ENCODE measurements at places on chromosomes 2 and 18.

- DNase-seq: no peak
Measured at GRCh38 chr2:167637741-167638140, 609.7 kb downstream of the STK39 start.

DNA sequence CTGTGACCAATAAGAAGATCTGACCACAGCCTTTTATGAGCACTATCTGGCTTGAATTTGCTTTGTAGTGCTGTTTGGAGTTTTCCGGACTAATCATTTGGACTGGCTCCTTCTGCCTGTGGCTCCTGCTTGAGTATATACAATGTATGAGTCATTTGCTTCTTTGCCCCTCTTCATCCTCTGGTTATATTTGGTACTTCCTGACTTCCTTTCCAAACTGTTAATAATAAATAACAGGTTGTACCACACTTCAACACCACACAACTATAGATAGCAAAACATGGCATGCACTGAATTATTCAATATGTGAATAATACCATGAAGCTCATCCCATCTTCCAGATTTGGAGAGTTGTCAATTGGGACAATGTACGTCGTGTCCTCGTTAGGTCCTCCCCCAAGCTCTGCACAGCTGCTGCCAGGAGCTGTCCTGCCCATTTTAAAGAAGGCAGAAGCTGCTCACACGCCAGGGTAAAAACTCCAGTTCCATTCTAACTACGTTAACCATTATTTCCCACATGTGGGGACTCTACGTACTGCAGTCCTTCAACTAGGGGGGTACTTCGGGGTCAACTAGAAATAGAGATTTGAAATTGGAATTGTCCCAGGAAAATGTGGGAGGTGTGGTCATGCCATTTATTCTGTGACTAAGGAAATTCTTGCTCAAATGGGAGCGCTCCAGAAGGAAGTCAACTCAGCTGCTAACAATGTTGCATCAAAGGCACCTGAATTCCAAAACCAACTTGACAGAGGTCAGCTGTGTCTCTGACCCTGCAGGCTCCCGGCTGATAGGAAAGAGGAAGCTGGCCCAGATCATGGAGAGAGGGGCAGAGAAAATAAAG lies 38.1 kb downstream of the ST8SIA5 start:
- no peak for DNase-seq

DNA sequence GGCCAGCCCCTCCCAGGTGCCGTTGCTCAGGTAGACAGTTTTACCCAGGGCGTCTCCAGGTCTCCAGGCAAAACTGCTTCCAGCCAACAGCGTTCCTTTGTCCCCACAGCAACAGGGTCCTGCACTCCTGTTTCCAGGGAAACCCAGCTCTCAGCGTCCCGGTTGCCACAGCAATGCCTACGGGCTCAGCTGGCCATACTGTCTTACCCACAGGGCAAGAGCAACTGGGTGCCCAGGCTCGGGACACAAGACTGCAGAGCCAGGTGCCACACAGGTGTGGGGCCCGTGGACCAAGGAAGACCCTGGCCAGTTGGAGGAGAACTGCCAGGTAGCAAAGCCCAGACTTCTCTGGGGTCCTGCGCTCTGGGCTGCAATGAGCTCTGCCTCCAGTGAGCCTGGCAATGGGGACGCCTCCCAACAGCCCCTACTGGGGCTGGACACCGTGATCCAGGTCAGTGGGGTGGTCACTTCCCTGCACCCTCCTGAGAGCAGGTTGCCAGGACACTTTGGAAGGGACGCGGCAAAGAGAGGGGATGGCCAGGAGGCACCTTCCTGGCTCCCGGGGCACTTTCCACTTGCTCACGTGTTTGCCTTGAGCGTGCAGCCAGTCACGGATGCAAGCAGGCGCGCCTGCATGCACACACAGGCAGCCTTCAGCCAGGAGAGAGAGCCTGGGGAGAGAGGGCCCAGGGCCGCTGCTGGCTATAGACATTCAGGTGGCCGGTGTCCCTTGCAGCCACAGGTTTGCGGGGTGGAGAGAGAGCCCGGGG lies at the start of gene CROCC2:
Gene CROCC2, plus strand, starts transcription at position 196 of the 770 bp plus-strand sequence. Its CDS starts 178 bp downstream, at position 374.
- no peak for DNase-seq

GRCh38 chr2:216519154-216519762 lies 20.6 kb downstream of the RPL37A start:
- no peak for DNase-seq

GRCh38 chr2:42049221-42050009 lies 1.6 kb downstream of the PKDCC start:
- no peak for DNase-seq

- DNase-seq: no peak
Measured at GRCh38 chr18:79117385-79117784, 48.2 kb downstream of the ATP9B start.

GRCh38 chr2:207182911-207183310 lies 17.2 kb upstream of the KLF7 start:
- DNase-seq: no peak

DNA sequence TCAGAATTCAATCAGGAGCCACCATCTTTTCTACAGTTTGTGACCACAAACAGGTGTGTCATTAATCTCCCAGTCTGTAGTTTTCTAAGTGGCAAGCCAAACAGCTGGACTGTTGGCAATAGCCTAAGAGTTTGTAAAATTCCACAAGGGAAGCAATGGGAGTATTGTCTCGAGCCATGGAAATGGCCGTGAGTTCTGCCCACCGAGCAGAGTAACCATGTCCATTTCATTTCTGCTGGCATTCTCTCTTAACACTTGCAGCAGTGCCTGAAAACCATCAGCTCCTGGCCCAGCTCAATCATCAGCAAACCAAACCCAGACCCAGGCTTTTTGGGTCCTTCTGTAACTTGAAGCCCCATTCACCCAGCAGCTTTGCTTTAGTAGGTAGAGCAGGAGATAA lies 387.8 kb upstream of the CDH7 start:
- no peak for DNase-seq

Data from esophagus squamous epithelium (tissue), 5 donors.